GM12891 (cell line): ENCODE measurements at places on chromosomes 7 and 10.

DNA sequence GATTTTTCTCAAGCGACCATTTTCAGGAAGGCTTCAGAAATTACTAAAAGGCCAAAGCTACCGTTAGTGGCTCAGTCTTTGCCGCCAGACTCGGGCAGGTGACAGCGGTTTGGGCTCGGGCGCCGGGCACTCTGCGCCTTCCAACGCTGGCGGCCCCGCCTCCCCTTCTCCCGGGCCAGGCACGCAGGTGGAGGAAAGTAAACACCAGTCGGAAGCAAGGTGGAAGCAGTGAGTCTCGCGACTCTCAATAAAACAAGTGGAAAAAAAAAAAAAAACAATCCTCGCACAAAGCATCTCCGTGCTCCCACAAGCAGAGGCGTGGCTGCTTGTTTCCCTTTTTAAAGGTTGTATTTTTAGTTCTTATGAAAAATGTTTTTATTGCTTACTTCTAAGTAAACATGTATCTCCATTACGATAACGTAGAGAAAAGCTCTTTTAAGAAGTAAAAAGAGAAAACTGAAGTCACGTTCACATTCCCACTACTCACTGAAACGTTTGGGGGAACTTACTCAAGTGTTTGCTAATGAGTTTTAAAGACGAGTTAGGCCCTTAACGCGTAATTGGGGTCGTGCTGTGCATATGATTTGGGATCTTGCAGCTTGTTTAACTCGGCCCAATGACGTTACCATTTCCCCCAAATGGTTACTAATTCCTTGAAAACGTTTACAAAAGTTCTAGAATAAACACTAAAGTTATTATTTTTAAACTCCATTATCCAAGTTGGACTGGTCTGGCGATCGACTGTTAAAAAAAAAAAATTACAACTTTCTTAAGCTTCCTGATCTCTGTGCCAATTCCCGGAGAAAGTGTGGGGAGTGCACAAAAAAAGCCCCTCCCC lies 864 bp downstream of the CDCA7L start:
- no peak for DNase-seq

DNA sequence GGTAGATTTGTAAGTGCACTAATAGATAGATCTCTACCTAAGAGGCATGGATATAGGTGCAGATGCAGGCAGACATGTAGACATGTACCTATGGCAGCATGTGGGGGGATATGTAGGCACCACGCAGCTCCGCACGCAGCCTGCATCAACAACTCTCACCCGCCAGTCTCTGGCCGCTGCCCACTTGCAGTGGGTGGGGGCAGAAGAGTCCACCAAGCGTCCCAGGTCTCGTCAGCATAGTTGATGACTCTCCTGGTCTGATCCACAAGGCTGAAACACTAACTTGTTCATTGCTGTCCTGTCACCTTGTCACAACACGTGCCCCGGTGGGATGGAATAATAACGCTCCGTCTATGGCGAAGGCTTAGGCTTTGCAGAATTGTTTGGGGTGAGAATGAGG lies 252.0 kb downstream of the ADARB2 start:
- DNase-seq = no peak

DNA sequence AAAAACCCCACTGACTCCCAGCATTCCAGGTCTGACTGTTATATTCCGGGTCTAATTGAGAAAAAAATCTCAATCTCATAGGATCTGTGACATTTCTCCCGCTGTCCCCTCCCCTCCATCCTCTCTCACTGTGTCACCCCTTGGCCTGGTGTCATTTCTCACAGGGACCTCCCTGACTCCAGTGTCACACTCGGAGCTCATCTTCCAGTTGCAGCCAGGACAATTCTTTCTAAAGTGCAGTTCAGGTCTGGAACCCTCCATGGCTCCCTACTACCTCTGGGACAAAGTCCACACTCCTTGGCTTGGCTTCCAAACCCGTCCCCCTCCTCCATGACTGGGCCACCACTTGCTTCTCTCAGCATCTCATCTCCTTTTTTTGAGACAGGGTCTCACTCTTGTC lies 14.2 kb downstream of the MLXIPL start:
- no peak for DNase-seq

- DNase-seq = no peak
Measured at GRCh38 chr7:16978358-16979244, 96.8 kb upstream of the AGR3 start.

- no peak for DNase-seq
Measured at GRCh38 chr7:138125598-138126111, 49.4 kb downstream of the AKR1D1 start.

- DNase-seq = no peak
Measured at GRCh38 chr7:135942614-135943013, 34.5 kb downstream of the MTPN start.

GRCh38 chr10:123795846-123796590 lies 95.6 kb downstream of the CPXM2 start:
- no peak for DNase-seq

DNA sequence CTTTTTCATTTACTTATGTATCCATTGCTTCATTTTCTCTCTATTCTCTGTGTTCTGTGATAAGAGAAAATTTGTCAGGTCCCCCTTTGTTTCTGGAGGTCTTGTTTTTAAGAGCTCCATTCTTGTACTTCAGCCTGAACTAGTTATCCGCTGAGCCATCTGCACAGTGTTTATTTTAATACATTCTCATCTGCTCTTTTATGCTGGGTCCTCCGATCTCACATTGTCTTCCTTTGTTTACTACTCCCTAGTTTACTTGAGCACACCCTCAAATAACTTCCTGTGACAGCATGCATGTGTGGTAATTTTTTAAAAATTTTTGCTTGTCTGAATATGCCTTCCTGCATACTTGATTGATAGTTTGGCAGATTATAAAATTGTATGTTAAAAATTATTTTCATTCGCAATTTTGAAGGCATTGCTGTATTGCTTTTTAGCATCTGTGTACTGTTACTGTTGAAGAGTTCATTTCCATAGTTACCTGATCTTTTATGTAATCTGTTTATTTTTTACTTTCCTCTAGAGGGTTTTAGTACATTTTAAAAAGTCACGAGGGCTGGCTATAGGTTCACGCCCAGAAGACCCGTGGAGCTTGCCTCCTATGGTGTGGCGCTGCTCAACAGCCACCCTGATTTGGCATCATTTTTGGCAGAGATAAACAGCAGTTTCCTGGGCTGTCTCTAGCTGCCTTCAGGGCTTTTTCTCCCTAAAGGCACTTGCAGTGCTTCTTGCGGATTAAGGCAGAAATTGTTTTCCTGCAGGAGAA lies 31.9 kb downstream of the RSBN1L start:
- DNase-seq = no peak

- DNase-seq = no peak
Measured at GRCh38 chr10:72802763-72803505, 90.6 kb upstream of the OIT3 start.

GRCh38 chr7:80372415-80372814 lies 139.4 kb downstream of the GNAT3 start:
- no peak for DNase-seq

GRCh38 chr7:44944821-44945220 lies 34.0 kb downstream of the MYO1G start:
- DNase-seq = no peak

DNA sequence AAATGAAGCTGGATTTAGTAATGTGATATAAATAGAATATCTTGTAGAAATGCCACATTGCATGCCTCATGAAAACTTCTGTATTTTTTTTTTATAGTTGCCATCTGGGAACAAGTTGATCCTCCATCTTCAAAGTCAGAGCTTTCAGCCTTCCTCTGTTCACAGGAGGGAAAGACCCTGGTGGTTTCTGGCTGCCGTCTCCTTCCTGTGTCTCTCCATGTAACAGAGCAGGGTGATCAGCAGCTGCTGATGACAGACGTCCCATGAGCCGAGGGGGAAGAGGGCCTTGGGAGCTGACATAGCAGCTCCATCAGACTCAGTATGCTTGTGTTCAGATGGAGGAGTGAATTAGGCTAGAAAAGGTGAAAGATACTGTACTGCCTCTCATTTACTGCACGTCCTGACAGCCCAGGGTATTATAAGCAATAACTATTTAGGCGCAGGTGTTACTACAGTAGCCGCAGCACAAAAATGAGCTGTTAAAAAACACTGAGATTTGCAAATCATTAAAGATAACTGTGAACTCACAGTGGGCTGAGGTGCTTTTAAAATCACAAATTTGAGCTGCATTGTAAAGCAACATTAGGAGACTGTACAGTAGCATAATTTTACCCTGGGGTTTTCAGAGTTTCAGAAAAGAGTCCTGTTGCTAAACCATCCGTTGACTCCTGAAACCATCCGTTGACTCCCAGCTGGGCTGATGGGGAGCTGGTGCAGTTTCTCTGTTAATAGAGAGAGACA lies 103.3 kb downstream of the CFAP58 start:
- DNase-seq = no peak

DNA sequence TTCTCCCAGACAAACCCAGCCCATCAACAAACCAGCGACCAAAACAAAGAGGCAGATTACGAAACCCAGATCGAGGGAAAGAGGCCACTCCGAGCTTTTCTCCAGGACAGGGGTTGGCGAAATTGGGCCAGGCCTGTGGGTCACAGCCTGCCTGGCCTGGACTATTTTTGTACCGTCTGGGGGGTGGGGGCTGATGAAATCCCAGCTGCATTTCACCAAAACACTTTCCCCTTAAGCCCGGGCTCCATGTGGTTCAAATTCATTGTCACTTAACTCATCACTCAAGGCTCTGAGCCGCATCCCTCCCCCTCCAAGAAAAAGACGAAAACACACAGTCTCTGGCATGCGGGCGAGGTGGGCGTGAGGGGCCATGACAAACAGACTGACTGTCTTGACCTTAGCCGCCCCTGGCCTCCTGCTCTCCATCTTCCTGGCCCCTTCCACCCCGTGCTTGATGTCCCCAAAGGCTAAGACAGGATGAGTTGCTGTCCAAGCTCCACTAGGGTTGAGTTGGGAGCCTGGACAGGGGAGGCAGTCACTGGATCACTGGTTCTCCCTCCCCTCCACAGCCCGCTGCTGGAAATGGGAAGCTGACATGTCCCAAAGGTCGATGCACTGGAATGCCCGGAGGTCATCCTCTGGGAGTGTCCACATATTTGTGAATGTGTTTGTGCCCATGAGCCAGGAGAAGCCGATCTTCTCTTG lies 19.2 kb downstream of the TMEM270 start:
- no peak for DNase-seq

GRCh38 chr7:139041378-139042085 lies 5.7 kb upstream of the ZC3HAV1L start:
- DNase-seq = no peak

- no peak for DNase-seq
Measured at GRCh38 chr7:121331574-121331973, 2.8 kb downstream of the WNT16 start.

- DNase-seq = no peak
Measured at GRCh38 chr10:25694206-25694933, 239.7 kb upstream of the MYO3A start.

DNA sequence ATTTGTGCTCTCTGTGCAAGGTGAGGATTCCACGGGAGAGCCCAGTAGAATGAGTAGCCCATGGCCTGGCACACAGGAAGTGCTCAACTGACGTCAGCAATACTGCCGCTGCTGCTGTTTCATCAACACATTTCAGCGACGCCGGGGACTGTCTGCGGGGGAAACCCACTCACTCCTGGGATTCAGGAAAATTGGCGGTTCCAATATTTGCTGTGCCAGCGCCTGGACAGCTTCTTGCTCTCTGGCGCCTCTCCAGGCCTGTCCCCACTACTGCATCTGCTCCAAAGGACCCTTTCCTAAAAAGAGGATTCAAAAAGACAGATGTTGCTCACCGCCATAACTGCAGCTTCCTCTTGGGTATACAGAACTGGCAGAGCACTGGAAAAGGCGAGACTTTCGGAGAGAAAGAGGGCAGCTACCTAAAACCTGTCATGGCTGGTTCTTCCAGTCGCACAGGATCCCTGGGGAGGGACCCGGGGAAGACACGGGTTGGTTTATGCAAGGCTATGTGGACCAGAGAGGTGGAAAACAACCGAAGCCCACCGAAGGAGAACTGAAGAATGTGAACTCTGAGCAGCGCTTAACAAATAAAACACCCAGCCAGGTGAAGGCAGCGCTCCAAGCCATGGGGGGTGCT lies 39.7 kb upstream of the ENO4 start:
- DNase-seq = no peak

- no peak for DNase-seq
Measured at GRCh38 chr7:78043159-78043558, 244.6 kb downstream of the PHTF2 start.

- peak; percentile 22 for DNase-seq
Measured at GRCh38 chr10:12782537-12782936, 219.0 kb downstream of the CCDC3 start.

DNA sequence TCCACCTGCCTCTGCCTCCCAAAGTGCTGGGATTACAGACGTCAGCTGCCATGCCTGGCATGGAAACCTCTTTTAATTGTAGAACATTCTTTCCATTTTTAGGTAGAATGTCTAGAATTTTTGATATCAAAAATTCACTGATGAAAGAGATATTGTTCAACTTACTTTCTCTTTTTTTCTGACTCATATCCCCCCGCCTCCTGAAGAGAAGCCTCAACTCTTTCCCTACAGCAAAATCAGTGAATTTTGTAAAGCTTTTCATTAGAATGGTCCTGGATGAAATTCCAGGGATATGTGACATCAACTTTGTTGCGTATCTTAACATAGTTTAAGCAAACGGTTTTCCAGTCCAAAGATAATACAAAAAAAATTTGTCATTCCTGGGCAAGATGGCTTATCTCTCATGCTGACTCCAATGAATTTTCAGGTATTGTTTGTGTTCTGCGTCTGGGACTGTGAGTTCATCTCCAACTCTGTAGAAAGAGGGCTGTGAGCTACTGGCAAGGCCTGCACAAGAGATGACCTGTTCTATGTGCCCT lies 256.8 kb downstream of the BMPER start:
- DNase-seq = no peak

DNA sequence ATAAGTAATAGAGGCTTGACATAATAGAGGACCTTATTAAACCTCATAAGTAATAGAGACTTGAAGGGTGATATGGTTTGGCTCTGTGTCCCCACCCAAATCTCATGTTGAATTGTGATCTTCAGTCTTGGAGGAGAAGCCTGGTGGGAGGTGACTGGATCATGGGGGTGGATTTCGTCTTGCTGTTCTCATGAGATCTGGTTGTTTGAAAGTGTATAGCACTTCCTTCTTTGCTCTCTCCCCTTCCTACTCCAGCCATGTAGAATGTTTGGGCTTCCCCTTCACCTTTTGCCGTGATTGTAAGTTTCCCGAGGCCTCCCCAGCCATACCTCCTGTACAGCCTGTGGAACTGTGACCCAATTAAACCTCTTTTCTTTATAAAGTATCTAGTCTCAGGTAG lies 8.6 kb downstream of the KIFBP start:
- DNase-seq = no peak

DNA sequence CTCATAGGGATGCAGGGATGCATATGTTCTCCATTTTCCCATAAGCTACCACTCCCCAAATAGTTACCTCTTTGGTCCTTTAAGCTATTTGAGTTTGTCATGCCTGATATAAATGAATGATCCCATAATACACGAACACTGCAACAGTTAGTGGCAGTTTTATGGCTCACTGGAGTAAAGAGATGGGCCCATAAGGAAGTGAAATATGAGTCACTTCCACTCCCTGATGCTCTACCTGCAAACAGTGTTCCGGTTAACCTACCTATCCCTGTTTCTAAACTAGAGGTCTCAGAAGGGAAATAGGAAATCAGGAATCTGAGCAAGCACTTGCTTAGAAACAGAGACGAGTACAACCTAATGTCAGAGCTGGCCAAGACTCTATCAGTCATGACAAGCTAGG lies 71.7 kb downstream of the CALD1 start:
- no peak for DNase-seq
